ENCODE measurements at places on chromosomes 5 and 9.

DNA sequence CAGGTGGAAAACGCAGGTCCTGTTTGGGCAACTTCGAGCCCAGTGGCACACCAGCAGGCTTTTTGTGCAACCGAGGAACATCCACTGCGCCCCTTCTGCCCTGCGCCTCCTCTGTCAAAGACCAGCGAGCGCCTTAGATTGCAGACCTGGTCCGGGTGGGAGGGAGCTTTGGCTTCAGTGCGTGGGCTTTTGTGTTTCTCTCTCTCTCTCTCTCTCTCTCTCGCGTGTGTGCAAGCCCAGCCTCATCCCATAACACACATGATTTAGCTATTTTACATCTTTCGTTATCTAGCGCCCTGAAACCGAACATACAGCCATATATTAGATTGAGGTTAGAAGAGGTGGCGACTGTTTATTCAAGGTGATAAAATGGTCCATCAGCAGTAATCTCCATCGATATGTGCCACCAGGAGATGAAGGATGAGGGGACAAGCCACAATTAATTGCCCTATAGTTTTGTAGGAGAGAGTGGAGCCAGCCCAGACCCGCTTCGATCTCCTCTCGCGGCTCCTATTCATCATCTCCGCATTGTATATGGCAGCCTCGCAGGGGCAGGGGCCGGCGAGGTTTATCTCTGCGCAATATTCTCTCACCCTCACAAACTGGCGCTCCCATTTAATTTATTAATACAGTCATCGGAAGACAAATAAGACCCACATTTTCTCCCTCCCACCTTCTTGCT lies 5.3 kb downstream of the PRDM6 start:
- no peak for DNase-seq

- DNase-seq, result no peak
Measured at GRCh38 chr5:77877516-77878355, 101.6 kb upstream of the TBCA start.

DNA sequence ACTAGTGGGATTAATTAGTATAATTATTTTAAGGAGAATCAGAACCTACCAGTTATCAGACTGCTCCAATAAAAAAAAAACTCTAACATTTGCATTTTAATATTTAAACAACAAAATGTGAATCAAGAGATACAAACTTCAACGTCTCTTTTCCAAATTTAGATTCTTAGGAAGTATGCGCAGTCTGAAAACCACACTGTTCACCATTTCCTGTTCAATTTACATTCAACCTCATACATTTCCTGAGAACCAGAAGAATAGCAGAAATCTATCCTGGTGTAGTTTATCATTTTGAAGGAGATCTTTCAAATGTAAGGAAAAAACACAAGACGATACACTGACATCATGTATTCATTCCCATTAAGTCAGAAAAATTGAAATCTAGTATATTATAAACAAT lies 869.2 kb downstream of the EFNA5 start:
- no peak for DNase-seq

DNA sequence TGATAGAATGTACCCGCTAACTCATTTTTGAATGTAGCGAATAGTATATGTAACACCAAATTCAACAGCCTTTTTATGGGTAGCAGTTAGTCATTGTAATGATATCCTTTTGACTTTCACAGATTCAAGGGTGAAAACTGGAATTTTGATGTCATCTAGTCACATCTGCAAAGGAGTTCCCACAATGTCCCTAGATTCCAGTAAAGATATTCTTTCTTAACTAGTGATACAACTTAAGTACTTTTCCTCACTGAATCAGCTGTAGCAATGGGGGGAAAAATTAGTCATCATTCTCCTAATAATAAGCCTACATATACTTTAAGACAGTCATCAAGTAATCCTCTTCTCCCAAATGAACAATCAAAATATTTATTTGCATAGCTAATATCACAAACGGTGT lies 11.5 kb upstream of the SSBP2 start:
- no peak for DNase-seq

DNA sequence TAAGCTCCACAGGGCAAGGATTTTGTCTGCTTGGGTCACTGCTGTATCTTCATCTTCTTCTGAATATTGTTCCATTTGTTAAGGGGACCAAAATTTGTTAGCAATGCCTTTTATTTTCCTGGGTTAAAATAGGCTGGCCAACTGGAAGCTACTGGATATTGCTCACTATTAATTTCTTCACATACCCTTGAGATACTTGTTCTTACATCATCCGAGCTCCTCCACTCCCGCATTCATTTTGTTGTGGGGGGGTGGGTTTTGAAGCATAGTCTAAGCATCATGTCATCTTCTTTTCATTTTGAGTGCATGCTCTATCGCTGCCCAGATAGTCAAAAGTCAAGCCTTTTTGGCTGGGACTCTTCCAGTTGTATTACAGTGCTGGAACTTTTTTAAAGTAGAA lies 42.5 kb upstream of the PIK3R1 start:
- DNase-seq, result no peak

- no peak for DNase-seq
Measured at GRCh38 chr9:133147412-133148198, 16.1 kb downstream of the GBGT1 start.

- DNase-seq, result no peak
Measured at GRCh38 chr5:119323601-119324000, 32.2 kb upstream of the TNFAIP8 start.

DNA sequence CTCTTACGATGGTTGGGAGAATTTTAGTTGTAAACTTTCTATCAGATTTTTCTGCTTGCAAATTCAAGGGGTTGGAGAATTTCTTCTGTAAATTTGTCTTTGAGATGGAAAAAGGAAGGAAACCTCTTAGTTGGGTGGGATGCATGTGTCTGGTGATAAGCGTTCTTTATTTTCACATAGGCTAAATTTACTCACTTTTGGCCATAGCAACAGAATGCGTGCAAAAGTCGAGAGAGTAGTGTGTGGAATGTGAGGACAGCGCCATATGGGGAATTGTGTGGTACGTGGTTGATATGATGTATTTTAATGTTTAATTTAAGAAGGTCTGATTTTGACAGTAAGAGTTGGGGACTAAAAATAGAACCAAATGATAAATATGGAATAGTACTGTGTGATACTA lies 282.2 kb downstream of the TAF11L14 start:
- no peak for DNase-seq

GRCh38 chr5:60700416-60700757 lies 421 bp upstream of the DEPDC1B start:
- DNase-seq, result no peak

DNA sequence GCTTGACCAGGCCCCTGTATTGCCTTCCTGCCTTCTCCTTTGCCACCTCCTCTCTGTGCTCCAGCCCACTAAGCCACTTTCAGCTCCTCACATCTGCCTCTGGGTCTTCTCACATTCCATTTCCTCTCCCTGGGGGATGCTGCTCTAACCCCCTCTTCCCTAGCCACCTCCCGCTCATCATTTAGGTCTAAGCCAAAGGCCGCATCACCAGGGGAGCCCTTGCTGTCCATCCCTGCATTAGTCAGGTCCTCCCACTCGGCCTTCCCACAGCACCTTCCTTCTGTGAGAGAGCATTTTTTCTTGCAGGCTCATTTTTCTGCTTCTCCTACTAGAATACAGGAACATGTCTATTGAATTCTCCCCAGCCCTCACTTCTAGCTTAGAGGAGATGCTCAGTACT lies 72.6 kb upstream of the GALNT10 start:
- no peak for DNase-seq

GRCh38 chr9:14542071-14542470 lies 151.2 kb downstream of the ZDHHC21 start:
- no peak for DNase-seq

GRCh38 chr5:56858777-56859442 lies 43.6 kb downstream of the MAP3K1 start:
- no peak for DNase-seq

DNA sequence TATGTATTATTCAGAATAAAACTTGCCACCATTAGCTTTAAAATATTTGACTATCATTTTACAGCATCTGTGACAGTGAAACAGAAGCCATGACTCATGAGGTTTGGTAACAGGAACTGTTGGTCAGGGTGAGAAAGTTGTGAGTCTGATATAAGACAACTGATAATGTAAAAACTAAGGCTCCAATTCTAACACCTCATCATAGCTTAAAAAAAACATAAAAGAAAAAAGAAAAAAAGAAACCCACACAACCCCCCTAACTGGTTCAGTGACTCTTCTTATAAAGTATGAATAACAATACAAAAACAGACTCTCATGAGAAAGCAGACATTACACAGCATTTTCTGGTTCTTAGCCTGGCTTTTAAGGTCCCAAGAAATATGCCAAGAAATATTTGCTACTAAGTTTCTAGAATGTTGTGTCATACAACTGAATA lies 85.8 kb downstream of the MRPS27 start:
- DNase-seq, result no peak

DNA sequence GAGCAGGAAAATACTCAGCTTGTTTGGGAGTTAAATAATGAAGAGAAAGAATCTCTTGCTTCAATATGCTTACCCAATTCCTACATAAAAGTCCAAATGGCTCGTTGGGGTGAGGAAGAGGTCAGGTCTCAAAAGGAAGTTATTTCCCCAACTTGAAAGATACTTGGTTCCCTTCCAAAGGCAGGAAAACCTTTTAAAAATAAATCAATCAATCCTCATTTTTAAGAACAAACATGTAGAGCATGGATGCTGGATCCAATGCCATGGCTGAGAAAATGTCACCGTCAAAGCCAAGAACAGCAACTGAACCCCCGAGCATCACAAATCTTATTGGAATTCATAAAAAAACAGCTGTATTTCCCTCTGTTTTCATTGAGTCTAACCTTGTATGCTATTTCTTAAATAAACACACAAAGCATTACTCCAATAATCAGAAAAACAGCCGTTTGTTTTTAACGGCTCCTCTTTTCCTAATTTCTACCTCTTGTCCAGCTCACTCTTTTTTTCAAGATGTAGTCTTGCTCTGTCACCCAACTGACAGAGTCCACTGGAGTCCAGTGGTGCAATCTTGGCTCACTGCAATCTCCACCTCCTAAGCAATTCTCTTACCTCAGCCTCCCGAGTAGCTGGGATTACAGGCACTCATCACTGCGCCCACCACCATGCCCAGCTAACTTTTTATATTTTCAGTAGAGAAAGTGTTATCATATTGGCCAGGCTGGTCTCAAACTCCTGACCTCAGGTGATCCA lies 140.7 kb downstream of the GNA14 start:
- peak; percentile 53 for DNase-seq

DNA sequence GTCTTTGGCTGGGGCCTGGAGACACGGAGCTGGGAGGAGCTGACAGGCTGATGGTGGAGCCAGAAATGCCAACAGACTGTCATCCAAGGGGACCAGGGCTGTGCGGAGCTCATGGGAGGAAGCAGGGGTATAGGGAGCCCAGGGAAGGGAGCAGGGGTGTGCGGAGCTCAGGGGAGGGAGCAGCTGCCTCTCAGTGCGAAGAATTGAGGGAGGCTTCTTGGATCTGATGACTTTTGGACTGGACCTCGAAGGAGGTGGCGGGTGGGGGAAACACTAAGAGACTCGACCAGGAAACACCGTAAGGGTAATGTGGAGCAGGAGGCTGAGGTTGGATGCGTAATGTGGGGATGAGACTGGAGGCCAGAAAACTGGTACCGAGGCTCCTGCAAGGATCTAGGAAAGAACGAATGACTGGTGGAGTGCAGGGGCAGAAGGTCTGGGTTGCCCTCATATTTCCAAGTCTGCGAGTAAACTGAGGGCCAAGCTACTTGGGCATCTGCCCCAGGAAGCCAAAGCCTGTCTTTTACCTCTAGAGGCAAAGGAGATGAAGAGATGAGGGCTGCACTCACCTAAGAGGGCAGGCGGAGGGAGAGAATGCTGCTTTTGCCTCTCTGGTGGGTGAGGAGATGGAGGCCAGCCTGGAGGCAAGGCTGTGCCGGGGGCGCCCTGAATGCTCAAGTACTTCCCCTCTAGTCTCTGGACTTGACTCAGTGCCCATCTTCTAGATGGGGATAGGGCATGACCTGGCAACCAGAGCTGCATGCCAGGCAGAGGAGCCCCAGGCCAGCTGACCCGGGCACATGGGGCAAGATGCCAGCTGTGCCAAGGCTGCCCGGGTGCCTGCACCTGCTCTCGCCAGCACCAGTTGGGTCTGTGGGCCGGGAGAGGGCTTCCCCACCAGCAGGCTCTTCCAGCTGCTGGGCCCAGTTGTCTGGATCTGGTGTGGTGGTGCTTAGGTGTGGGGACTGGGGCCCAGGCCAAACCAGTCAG lies 2.3 kb downstream of the PTGS1 start:
- no peak for DNase-seq

All from BJ (cell line).